Fibroblast of the aortic adventitia (primary cell): ENCODE measurements at places on chromosomes 3 and 15. TPM values are rescaled to one million over a fixed set of nuclear protein-coding genes. Genes with fewer than 3 reads are reported as not detected.
A peak's percentile ranks its signal among the peaks of the same experiment; 100 is the strongest.

DNA sequence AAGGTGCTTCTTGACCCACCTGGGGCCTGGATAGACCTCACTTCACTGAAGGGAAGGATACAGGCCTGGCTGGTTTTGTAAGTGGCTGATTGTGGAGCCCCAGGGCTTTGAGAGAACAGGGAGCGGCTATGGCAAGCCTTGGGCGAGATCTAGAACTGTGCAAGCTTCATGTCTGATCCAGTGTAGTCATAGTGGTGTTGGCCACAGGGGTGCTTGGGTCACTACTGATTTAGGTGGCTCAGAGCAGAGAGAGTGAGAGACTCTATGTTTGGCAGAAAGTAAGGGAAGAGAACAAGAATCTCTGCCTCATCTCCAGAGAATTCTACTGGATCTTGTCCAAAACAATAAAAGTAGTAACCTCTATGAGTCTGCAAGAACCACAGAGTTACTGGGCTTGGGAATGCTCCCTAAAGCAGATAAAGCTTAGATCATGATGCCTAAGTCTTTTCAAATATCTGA is 394.2 kb upstream of the EPHA3 start:
- DNase-seq, result no peak

DNA sequence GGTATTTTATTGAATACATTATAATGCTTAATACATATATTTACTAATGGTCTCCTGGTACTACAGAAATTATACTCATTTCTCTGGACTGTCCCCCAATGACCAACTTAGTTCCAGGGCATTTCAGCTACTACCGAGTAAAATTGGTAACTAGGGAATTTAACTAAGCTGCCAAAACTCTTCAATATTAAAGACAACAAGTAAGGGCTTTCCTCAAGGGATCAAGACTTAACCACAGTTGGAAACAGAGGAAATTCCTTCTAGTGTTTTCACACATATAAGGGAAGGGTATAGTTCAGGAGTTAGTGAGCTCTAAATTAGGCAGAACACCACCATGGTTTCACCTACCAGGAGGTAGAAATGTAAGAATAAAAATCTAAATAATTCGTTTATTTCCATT is 357.4 kb downstream of the TBL1XR1 start:
- DNase-seq, result no peak

DNA sequence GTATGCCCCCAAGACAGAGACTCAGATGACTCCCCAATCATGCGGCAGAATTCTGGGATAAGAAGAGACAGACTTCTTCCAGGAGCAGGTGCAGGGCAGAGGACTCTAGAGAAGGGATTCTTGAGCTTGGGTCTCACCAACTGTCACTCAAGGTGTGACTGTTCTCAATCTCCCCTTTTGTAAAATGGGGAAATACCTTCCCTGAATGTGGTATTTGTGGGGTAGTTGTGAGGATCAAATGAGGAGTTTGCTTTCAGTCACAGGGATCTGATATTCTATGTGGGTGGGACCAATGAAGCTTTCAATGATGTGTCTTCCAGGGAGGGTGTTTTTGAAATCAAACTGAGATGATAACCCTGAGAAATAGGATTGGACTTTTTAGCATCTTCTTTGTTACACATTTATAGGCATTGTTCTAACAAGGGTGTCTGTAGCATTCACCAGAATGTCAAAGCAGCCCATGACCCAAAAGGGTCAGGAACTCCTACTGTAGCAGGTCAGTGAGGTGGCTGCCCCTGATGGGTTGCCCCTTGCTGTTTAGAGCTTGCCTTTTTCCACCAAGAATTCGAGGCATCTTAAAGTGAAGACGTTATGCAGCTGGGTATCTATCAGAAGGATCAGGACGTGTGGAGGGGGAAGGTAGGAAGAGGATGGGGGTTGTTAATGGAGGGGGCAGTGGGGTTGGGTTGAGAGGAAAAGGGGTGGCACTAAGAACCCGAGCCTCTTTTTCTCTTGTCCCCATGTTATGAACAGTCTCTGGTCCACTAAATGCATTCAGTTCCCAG is 28.8 kb downstream of the UMPS start:
- no peak for DNase-seq

DNA sequence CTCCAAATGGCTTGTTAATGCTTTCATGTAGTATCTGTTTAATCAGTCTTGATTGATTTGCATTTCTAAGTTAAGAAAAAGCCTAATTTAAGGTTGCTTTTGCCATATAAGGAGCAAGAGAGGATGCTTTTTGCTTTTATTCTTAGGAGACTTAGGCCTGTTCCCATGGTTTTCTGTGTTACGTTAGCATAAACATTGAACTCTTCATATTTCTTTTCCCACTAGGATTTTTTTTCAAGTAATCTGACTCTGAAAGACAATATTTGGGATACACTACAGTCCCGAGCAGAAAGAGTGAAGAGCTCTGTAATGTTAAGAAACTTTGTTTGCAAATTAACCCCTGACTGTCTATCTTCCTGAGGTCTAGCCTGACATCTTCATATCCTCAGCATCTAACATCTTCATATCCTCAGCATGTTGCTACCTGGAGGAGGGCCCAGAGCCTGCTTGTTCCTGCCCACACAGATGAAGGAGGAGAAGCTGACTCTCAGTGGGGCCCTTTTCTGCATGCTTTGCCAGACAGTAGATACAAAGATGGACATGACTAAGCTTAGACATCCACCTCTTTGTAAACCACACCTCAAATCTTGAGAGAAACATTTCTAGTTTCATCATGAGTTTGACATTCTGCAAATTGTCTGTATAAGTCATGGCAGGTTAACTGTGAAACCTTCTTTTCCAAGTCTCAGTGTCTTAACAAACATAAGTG is 86.2 kb upstream of the COL6A5 start:
- DNase-seq, result no peak

GRCh38 chr3:126111566-126112475 is 27.9 kb upstream of the SLC41A3 start:
- no peak for DNase-seq

DNA sequence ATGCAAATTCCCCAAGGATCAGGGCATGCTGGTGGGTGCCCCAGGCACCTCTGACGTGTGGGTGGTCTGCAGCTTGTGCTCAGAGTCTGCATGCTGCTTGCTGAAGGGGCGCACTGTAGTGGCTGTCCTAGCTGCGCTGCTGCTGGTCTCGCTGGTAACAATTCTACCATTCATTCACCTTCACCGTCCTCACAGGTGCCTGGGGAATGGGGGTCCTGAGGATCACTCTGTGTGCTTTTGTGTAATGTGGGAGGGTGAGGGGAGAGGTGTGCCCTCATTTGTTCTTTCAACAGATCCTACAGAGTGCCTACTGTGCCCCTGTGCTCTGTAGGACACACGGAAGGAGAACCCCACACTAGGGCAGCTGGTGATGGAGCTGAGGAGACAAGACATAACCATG is 2.1 kb upstream of the ITGA11 start:
- DNase-seq, result no peak

DNA sequence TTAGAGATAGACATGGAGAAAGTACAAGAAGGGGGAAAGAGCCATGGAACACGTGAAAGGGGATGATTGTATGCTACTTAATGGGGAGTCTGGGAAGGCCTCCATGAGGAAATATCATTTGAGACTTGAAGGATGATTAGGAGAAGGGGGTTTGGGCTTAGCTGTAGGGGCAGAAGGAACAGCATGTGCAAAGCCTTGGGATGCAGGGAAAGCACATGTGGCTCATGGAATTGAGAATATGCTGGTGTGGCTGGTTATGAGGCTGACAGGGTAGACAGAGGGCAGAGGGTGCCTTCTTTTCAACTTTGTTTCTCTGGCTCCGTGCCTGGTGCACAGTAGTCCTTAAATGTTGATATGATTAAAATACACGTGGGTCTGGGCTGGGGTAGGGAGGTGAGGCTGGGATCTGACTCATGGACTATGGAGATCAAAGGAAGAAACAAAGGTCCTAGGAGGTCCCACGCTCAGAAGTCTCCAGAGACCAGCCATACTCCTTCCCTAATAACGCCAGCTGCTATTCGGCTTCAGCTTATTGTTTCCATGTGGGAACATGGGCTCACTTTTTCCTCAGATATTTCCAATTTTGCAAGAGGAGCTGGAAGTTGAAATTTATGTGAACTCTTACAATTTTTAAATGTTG is 1.1 kb downstream of the GTF2E1 start:
- DNase-seq, result peak; percentile 16

GRCh38 chr15:77416148-77416455 is 3.8 kb downstream of the PEAK1 start:
- peak; percentile 91 for DNase-seq

DNA sequence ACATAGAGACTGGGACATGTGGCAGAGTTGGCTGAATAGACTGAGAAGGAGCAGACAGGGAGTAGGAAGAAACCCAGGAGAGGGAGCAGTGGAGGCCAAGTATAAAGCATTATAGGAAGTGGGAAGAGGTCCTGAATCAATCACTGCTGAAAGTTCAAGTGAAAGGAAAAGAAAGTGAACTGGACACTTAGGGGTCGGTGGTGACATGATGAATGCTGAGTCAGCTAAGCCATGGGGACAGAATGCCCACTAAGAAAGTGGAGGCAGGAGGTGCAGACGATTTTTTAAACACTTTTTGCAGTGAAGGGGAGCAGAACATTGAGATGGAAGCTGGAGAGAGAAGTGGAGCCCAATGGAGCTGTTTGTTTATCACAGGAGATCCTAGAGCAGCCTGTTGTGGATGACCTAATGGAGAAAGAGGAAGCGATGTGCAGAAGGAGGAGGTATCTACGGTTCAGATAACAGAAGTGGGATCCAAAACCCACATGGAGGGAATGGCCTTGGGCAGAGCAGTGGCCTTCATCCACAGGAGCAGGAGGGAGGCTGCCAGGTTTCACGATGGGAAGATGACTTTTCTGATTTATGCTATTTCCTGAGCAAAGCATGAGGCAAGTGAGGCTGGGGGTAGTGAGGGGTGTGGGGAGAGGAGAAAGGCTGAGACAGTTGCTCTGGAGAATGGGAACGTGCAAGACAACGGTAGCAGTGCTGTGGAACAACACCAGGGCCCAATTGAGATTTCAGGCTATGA is 208.2 kb downstream of the RPLP1 start:
- no peak for DNase-seq

DNA sequence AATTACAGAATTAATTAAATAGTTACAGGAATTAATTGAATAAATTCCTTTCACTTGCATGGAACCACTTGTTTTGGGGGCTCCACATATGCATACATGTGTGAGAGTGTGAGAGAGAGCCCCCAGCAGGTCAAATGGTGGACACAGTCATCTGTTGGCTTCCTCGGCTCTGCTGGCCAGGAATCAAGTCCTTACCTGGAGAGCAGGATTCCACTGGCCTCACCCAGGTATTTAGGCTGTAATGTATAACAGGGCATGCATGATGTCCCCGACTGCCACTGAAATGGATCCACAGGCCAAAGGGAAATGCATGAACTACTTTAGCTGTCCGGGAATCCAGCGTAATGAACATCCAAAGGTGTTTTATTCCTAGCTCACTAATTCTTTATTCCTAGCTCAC is 139.7 kb upstream of the SMAD3 start:
- DNase-seq, result no peak

Gene FOXL2NB
- total RNA-seq, result not detected in 2 replicates

Gene SLC24A5
- total RNA-seq, result not detected in 2 replicates

Gene FGF7
- 87.9 and 97.7 TPM in 2 replicates for total RNA-seq

Gene CKMT1A
- not detected in 2 replicates for total RNA-seq
